NCI-H446 (cell line): ENCODE measurements at places on chromosomes 7 and 10.
A peak's percentile ranks its signal among the peaks of the same experiment; 100 is the strongest.

DNA sequence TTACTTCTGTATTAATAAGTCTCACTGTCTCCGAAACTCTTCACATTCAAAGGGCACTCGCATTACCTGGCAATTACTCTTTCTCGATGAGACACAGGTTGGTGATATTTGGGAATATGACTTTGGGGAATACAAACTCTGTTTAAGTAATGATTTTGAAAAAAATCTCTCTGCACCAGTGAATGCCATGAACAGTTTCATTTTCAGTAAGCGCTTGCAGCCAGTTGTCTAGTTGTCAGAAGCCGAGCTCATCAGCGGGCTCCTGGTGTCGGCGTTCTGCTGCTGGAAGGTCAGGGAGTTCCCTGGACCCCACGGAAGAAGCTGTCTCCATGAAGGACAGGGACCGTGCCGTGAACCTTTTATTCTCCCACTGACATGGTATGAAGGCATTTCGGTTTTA lies 57.7 kb downstream of the PTPRE start:
- DNase-seq, result no peak

DNA sequence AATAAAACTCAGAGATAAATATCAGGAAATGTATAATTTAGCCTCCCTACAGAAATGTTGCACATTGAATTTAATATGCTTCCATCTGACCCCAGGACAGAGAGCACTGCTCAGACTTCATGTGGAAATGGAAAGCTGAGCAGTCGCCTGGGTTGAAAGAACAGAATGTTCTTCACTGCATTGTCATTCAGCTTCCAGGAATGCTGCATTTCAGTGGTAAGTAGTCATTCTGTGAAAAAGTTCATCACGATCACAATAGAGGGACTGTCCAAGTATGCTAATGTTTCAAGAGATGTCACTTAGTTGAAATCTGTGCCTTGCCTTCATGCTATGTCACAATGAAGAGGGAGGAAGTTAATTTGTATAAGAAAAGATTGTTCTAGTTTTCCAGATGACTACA lies 147.3 kb downstream of the NRCAM start:
- DNase-seq, result no peak

GRCh38 chr10:101052285-101052684 lies 9.5 kb upstream of the KAZALD1 start:
- no peak for DNase-seq

- no peak for DNase-seq
These were observed 73.7 kb upstream of the ABCB5 start for GRCh38 chr7:20541608-20542349.

DNA sequence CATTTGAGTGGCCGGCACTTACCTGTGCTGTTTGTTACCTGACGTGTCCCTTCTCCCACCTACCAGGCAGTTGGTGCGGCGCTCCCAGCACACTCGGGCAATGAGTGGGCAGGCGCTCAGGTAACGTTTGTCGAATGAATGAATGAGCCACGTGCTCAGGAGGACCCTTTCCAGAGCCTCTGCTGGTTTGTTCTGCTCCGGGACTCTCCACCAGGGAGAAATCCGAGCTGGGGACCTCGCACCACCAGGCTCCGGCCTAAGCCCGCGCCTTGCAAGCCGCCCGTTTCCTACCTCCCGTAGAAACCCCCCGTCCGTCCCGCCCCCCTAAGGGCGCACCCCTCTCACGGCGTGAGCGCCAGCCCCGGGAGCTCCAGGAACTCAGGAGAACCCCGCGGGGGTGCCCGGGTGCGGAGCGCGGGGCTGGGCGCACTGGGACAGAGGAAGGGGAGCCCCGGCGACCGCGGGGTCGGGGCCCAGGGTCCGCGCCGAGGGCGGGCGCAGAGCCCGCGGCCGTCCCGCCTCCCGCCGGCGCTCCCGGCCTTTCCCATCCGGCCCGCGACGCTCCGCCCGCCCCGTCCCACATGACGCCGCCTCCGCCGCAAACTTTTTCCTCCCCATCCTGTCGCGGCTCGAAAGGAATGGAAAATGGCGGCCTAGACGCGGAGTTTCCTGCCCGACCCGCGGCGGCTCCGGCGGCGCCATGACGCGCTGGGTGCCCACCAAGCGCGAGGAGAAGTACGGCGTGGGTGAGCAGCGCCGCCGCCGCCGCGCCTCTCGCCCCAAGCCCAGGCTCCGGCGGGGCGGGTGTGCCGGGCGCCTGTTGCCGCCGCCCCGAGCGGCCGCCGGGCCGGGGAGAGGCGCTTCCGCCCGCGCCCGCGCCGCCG lies at the start of gene DOCK1:
DOCK1 (plus strand) TSS at position 611 of the 884 bp plus-strand sequence; CDS start at position 701, 90 bp downstream.
- DNase-seq, result peak; percentile 8

DNA sequence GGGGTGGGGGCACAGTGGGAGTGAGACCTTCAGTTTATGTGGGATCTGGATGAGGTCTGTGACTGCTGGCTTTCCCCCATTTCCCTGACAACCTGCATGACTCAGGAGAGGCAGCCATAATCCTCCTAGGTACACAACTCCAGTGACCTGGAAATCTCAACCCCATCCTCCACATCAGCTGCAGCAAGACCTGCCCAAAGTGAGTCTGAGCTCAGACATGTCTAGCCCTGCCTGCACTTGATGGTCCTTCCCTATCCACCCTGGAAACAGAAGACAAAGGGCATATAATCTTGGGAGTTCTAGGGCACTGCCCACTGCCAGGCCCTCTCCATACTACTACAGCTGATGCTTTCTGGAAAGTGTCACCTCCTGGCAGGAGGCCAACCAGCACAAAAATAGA lies 75.6 kb downstream of the GRM8 start:
- DNase-seq, result no peak

DNA sequence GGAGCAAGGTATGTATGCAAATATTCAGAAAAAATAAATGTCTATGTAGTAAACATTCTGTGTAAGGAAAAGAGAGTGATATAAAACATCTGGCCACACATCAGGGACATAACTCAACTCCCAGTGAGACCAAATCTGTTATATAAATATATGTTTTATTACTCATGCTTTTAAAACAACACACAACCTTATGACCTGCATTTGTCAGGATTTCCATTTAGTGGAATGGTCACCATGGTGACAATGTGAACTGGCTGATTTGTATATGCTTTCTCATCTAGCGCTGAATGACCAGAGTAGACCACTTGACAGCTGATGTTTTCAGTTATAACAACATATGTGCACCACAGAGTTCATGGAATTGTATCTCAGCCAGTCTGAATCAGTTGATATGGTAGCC lies 551.7 kb downstream of the HTR7 start:
- no peak for DNase-seq

GRCh38 chr10:119725517-119725827 lies 378 bp upstream of the INPP5F start:
- DNase-seq, result no peak

- DNase-seq, result no peak
These were observed 49.4 kb downstream of the OR13A1 start for GRCh38 chr10:45265996-45266395.

DNA sequence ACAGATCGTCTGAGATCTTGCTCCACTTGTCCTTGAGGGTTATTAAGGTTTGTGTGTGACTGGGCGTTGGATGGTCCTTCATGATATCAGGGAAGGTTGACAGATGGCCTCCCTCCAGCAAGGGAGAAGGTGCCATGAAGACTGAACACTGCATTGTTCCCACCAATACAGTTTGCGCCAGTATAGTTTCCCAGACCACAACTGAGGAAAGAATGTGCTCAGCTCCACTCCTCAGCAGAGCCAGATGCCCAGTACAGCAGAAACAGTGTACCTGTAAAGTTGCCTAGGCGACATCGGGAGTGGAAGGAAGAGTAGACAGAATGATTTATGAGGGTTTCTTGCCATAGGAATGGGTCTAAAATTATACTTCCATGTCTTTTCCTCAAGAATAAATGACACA lies 137.5 kb downstream of the ST7 start:
- no peak for DNase-seq

DNA sequence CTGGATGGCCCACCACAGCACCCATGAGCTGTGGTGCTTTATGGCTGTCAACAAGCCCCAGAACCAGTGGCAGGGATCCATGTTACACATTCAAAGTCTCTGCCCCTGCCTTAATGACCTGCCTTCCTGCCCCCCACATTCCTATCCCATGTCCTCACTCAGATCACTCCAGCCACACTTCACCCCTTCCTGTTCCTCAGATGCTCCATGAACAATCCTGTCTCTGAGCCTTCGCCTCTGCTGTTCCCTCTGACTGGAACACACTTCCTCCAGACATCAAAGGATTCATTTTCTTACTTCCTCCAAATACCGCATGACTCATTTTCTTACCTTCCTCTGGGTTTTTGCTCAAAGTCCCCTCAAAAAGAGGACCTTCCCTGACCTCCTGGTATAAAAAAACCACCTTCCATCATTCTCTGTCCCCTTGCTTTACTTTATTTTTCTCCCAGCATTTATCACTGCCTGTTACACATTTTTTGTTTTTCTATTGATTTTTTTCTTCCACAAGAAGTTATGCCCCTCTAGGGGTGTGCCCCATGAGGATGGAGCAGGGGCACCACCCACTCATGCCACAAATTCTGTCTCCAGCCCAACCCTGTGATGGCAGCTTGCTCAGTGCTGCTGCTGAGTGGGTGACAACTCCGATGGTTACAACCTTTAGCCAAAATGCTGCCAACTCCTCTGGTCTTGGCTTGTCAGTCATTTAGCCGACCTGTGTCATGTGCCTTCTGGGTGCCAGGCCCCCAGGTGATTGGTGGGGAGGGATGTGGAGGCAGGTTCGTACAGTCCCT lies 18.2 kb downstream of the COL13A1 start:
- no peak for DNase-seq

- DNase-seq, result no peak
These were observed 88.2 kb downstream of the PARD3 start for GRCh38 chr10:34726862-34727261.

DNA sequence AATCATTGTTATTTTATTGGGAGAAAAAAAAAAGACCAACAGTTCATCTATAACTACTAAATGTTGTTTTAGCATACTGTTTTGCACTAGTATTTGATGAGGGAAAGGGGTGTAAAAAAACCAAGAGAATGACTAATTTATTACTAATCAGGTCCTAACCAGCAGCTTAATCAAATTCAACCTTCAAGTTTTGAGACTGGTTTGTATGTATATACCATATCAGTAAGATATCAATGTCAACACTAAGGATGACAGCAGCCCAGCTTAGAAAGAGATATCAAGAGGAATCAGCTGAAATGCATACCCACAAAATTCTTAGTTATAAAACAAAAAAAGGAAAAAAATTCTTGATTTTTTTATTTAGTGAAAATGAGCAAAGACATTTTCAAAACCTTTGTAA lies 122.6 kb downstream of the KMT2C start:
- no peak for DNase-seq

GRCh38 chr10:96586419-96587263 lies at the start of gene TM9SF3:
TSS of gene TM9SF3 (minus strand) at chr10:96587012. CDS start at chr10:96586835, 177 bp downstream.
- peak; percentile 79 for DNase-seq

- no peak for DNase-seq
These were observed 220.9 kb upstream of the HABP2 start for GRCh38 chr10:113331961-113332360.

DNA sequence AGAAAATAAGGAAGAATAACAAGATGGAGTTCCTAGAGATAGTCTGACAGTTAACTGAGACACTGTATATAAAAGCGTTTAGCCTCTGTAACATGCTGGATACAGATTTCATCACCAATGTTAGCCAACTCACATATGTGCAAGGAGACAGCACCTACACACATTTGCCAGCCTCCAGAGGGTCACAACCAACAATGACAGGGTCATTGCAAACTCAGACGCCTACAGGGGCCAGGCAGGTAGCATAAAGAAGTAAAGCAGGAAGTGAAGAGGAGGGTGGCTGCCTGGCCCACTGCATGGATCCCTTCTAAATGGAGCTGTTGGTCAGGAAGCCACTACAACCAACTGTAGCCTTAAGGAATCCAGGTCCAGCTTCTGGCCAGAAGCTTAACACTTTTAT lies 50.4 kb downstream of the NRAP start:
- no peak for DNase-seq

DNA sequence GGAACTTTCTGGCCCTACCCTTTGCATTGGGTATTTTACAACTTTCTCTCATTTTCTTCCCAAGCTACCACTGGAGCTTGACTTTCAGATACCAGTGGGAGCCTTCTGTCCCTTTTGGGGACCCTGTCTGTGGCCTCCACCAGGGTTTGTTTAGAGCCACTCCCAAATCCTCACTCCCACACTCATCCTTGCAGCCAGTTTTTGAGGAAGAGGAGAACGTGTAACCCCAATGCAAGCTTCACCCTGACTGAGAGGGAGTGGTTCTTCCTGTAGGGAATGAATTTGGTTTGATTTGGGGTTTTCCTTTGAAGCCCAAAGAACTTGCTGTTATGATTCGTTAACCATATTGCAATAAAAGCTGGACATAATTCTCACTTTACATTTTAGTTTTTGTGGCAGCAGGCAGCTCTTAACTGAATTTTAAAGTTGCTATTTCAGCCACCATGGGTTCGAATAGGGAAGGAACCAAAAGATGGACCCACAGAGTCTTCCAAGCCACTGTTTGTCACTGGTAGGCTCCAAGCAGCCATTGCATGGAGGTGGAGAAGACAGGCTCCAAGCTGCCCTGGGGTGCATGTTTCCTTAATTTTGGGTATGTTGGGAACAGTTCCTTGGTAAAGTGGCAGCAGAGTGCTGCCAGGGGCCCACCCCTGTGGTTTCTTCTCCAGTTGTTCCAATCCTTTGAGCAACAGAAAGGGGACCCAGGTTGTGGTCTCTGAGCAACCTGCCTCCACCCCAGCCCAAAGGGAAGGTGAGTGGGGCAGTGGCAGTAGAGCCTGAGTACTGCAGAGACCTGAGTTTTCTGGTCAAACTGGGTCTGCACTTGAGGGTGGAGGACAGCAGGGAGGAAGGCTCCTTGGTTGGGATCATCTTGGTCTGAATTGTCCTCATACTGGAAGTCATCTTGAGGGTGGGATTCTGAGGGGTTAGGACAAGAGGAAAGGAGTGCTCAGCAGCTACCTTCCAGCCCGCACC lies 5.1 kb downstream of the EVX1 start:
- DNase-seq, result no peak

GRCh38 chr7:11613292-11613930 lies 218.6 kb downstream of the THSD7A start:
- DNase-seq, result peak; percentile 47

DNA sequence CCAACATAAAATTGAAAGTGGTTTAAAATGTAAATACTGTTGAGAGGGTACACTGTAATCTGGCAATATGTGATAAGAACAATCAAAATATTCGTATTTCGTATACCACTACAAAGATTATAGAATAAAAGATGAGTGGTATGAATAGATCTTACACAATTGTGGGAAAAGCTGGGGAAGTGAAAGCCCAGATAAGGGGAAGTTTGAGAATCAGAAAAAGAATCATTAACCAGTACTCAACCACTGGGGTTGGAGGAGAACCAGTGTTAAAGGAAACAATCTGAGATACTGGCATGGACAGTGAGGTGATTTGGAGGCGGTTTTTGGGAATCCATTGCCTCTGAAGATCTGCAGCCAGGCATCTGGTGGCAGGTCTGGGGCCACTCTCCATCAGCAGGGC lies 59.7 kb upstream of the CDK14 start:
- DNase-seq, result no peak

DNA sequence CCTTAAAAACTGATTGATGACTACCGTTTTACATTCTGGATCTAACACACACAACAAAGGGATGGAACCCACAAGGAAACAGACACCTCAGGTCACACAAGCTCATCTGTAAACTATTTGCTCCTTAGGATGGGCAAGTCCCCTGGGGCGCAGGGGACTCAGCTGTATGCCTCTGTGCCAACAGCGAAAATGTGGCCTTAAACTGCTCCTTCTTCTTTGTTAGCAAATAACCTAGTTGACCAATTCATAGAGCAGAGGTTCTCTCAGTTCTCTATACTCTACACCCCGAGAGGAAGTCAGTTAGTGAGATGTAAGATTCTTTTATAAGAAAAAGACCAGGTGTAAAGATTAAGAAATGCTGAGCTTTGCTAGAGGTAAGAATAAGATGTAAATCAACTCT lies 181.9 kb upstream of the PRSS58 start:
- DNase-seq, result no peak
